ENCODE measurements at places on chromosomes 3 and 15. TPM values are rescaled to one million over a fixed set of nuclear protein-coding genes. Genes with fewer than 3 reads are reported as not detected.

DNA sequence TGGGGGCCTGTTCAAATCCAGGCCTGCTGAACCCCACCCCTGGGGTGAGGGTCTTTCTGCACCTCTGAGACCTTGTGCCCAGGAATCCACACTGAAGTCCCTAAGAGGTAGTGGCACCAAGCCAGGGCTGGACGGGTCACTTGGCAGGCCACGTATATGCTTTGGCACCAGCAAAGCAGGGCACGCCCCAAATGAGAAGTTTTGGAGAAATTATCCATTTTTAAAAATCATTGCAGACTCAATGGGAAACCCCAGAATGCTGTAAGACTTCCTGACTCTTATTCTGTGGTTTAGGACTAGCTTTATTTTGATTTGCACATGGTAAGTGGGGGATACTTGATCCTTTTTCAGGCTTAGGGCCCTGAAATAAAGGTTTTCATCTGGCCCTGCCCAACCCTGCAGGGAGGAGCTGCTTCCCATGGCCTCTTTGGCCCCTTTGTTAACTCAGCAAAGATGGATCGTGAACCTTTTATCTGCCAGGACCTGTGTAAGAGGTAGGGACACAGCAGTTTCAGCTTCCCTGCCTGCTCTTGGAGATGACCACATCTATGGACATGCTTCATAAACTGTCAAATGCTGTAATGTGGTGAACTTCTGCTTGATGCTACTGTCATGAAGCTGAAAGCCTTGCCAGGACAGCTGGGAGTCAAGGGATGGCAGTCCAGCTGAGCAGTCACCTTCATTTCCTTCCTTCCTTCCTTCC lies 88.0 kb downstream of the HMG20A start:
- DNase-seq, result no peak

DNA sequence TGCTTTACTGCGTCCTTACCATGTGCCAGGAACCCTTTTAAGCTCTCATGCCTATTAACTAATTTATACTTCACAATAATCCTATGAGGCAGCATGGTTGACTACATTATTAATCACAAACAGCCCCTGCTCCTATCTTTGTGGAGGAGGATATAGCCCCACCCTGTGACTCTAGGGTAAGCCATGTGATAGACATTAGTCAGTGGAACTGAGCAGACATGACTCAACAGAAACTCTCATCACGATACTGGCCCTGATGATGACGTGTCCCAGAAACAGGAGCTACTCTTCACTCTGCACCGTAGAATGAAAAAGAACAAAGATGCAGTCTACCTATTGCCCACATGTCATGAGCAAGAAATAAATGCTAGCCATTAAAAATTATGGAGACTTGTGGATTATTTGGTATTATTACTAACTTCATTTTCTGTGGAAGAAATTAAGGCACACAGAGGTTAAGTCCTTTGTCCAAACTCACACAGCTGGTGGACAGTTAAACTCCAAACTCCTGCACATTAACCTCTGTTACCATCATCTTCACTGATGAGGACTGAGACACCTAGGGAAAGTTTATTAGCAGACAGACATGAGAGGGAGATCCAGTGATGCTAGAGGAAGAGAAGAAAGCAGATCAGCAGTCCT lies 51.2 kb downstream of the CFAP20DC start:
- no peak for DNase-seq

GRCh38 chr3:151467069-151467468 lies 6.2 kb upstream of the IGSF10 start:
- DNase-seq, result no peak

DNA sequence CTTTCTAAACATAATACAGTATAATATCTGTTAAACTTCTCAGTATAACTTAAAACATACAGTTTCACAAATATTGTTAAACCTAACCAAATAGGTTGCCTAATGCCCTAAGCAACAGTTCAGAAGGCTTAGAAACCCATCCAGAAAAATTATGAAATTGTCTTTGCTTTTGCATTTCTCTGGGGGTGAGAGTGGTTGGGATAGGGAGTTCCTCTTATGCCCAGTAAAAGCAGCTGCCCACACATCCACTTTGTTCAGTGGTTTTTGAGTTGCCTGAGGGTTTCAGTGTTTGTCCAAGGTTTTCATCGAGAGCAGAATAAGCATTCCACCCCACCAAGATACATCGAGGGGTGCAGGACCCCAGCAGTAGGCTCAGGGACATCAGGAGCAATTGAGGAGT lies 179.4 kb downstream of the CDIN1 start:
- DNase-seq, result no peak

GRCh38 chr15:94205366-94205765 lies 26.0 kb upstream of the MCTP2 start:
- DNase-seq, result no peak

- DNase-seq, result peak; percentile 14
Observed at GRCh38 chr3:24519368-24520100, 24.9 kb upstream of the THRB start.

DNA sequence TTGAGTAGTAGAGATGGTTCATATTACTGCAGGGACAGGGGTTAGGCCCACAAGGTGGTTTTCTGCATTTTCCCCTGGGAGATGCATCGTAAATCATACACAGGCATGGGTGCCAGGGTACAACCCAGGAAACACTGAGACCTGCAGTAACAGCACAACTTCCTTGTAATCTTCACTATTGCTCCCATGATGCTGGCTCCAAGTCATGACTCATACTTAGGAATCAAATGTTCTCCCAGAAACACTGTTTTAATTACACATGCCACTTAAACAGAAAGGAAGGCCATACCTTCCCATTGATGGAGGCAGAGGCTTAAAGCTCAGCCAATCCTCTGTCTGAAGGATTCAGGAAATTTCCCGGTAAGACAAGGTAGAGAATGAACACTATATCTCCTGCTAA lies 106.5 kb downstream of the ERC2 start:
- no peak for DNase-seq

DNA sequence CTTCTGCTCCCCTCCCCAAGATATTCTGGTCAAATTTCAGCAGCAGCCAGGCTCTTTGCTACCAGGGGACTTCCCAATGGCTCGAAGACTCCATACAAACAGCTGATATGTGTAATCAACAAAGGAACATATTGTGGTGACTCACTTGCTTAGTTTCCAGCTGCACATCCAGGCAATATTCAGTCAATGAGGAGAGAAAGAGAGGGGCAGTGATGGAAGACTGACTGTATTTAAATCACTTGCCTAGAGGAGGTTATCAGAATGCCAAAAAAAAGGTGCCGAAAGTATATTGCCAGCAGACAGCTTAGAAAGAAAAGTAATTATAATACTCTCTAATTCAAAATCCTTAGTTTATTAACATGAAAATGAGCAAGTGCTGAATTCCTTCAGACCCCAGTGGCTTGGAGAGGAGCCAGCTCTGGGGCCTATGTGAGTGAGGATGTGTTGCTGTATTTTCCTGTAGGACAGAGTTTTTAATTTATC lies 236.5 kb downstream of the LRTM1 start:
- peak; percentile 48 for DNase-seq

PHLDB2 gene
- polyA plus RNA-seq, result 87.5 TPM

COL6A6 gene
- 110 TPM for polyA plus RNA-seq

C2CD4A gene
- not detected for polyA plus RNA-seq

SYNPR gene
- polyA plus RNA-seq, result not detected
